ENCODE measurements at places on chromosomes 6 and 20.

DNA sequence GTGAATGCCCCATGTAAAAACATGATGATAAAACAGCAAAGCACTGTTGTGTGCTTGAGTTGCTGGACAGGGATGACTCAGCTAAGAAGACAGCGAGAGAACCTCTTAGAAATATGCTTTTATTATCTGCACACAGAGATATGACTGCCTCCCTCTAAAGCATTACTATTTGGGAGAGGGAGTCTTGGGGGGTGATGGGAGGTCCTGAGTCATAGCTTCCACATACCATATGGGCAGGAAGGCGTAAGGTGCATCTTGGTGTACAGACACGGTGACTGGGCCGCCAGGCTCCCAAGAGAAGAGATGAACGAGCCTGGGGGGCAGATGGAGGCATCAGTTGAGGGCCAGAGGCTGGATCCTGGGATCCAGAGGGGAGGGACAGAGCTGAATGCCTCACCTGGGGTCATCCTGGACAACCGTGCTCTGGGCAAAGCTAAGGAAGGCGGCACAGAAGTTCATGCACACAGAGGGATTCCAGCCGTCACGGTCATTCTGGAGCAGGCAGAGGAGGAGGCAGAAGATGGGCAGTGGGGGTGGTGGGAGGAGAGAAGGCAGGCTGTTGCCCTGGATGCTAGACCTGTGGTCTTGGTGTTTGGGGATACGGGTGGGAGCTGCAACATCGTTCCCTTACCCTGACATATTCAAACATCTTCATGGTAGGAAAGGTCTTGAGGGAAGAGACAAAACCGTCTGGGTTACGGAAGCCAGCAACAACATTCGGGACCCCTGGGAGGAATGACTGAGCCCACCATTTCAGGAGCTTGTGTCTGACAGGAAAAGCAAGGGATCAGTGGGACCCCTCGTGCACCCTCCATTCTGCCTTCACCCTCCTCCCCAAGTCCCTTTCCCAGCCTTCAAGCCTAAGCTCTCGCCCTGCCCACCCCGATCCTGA lies 2.0 kb downstream of the DXO start:
- DNase-seq, result peak; percentile 93

- DNase-seq, result no peak
Observed at GRCh38 chr20:59726281-59726595, 121.9 kb downstream of the PHACTR3 start.

- no peak for DNase-seq
Observed at GRCh38 chr6:43086022-43086658, 10.0 kb downstream of the PTK7 start.

DNA sequence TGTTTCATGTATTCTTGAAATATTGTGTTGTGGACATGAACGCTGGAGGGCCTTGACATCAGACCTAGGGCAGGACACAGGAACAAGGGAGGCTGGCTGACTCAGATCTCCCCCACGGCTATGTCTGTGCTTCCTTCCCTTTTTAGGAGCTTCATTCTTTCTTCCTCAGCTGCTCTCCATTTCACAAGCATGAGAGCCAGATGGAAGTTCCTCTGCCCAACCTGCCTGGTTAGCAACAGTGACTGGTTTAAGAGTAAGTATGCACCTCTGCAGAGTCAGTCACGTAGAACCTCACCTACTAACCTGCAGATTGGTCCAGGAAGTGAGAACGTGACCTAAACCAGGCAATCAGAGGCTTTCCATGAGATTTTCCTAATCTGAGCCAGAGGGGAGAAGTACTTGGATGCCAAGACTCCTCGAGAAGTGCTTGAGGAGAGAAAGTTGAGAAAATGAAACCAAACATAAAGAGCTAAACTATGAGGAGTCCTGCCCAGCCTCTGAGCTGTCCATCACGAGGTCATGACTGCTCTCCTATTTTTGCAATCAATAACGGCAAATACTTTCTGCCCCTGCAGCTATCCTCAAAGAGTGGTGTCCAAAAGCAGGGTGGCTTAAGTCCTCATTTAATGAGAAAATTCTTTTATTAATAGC lies 465.2 kb upstream of the CITED2 start:
- no peak for DNase-seq

GRCh38 chr6:9554806-9555205 lies 860.1 kb downstream of the TFAP2A start:
- DNase-seq, result no peak

GRCh38 chr6:87237804-87238203 lies 82.4 kb downstream of the ZNF292 start:
- DNase-seq, result peak; percentile 36

- DNase-seq, result no peak
Observed at GRCh38 chr6:157525918-157526425, 145.0 kb downstream of the ZDHHC14 start.

GRCh38 chr20:35837577-35838195 lies 65.9 kb downstream of the PHF20 start:
- DNase-seq, result no peak

- peak; percentile 55 for DNase-seq
Observed at GRCh38 chr6:132063204-132063603, 112.0 kb upstream of the CCN2 start.

DNA sequence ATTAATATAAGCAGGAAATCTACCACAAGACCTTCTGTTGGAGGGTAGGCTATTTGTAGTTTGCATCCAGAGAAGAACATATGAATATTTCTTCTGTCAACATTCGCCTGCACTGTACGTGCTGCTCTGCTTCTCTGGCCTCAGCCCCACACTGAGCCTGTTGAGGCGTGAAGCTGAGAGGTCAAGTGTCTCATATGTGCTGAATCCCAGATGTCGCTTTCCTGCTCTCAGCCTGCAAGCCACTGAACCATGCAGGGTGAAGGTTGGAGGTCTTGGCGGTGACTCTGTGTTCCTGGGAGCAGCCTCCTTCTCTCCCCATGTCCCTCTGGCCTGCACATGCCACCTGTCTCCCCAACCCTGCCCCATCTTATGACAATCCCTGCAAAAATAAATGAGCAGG lies 83.6 kb downstream of the TMEM170B start:
- no peak for DNase-seq

GRCh38 chr6:21354805-21355238 lies 238.7 kb upstream of the SOX4 start:
- DNase-seq, result no peak

DNA sequence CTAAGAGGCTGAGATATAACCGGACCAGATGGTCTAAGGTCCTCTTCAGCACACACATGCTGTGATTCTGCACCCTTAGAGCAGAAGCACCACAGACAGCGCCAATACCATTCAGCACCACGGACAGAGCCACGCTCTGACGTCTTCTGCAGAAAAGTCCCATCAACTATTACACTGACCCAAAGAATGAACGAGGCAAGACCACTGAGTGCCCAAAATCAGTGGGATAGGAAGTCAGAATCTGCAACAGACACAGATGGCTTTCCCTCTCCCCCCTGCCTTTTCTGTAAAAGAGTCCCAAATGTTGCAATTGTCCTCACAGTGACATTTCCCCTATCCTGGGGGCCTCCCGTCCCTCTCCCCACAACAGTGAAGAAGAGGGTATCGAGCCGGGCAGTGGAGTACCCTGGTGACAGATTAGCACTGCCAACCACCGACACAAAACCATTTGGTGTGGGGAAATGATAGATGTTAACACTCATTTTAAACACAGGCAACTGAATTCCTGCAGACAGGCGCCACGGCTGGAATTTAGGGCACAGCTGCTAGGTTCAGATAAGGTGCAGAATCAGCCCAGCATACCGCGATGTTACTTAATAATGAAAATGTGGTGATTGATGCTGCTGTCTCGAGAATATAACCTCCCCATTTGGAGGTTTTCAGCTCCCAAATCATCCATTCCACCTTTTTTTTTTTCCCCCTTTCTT lies 66.6 kb upstream of the CTNNBL1 start:
- peak; percentile 58 for DNase-seq

DNA sequence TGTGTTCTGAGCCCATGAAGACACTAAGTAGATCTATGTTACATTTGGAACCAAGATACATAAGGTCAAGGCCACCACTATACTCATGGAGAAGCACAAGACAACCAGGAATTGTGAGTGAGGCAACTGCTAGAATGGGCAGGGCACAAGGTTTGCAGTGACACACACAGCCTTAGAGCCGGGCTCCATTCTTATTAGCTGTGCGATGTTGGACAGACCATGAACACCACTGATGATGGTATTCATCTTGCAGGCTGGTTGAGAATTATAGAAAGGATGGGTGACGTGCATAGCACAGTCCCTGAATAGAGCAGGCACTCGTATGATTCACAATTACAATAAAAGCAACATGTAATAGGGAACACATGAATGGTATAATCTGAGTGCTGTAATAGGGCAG lies 172.4 kb downstream of the GJA10 start:
- no peak for DNase-seq

GRCh38 chr6:72733045-72733444 lies 111.2 kb downstream of the KCNQ5 start:
- no peak for DNase-seq

- no peak for DNase-seq
Observed at GRCh38 chr6:97176468-97176867, 106.5 kb downstream of the MMS22L start.

DNA sequence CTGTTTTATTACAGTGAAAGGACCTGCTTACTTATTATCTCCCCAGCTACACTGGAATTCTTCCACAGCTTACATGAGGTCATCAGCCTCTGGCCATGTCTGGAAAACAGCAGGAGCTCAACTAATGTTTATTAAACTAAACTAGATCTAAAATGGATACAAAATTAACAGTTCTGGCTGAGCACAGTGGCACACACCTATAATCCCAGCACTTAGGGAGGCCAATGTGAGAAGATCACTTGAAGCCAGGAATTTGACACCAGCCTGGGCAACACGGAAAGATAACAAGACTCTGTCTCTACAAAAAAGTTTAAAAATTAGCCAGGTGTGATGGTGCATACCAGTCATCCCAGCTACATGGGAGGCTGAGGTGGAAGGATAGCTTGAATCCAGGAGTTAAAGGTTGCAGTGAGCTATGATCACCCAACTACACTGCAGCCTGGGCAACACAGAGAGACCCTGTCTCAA lies 220.8 kb upstream of the MARCKS start:
- peak; percentile 53 for DNase-seq

DNA sequence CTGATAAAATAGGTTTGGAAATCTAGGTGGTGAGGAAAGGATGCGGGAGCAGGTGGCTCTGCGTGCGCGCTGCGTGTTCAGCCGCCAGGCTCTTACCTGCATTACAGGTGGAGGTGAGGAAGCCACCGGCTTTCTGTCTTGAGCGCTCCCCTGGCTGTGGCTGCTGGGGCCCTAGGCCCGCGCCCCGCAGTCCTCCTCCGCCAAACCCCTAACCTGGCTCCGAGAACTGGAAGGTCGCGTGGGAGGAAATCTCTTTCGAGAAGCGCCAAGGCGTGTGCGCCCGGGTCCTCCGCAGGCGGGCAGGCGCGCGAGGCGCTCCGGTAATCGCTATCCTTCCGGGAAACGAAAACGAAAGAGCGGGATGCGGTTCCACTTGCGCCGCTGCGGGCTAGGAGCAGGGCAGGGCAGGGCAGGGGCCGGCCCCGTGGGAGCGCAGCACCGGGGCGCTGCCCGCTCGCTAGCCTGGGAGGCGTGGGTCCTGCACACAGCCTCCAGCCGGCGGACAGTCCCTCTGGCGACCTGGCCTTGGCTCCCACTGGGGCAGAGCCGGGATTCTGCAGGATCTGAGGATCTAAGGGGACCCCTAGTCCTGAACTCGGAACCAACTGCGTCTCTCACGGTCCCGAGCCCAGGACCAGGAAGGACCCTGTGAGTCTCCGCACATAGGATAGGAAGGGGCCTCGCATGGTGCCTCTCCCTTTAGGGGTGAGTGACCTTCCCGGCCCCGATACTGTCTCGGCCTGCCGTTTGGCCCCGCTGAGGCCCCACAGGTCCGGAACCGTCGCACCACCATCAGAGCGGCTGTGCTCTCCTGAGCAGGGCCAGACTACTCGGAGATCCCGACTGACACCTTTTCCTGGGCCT lies at the start of gene ETV7:
Gene ETV7 (minus strand): TSS at position 230 of the 864 bp plus-strand sequence. CDS start 128 bp downstream, at position 102.
- DNase-seq, result peak; percentile 15

DNA sequence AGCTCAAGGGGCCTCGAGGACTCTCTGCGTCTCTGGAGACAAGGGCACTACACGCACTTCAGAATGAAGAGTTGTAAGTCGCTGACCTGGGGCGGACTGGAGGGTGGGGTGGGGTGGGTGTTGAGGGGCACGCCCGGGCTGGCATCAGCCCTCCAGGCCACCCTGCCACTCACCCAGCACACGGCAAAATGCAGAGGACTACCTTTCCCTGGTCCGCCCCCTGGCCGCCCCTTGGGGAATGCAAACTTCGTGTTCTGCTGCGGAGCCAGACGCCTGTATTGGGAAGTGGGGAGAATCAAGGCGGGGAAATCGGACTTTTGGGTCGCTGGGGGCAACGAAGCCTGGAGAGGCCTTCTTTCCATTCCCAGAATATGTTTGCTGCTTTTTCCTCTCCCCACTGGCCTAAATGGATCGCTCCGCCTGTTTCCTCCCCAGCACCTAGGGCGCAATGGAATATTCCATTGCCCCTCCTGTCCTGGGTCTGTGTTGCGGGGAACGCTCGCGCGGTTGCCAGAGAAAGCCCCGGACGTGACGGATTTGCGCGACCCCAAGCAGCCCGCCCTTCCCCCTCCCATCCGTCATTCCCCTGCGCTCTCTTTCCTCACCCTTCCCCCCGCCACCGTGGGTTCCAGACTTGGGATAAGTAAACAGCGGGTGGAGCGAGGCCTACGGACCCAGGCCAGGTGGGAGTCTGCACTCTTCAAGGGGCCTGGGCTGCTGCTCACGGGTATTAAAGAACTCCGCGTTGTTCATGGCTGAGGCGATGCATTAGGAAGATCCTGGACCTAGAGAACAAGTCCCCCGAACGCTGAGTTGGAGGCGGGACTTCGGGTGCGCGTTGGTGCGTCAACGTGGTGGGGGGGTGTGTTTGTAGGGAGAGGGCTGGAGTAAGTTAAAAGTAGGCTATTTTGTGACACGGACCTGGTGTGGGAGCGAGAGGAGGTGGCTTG lies at the start of gene PPT2:
Gene PPT2 (plus strand): TSS at position 578 of the 950 bp plus-strand sequence. CDS start 454 bp downstream, outside the sequence.
- peak; percentile 92 for DNase-seq

DNA sequence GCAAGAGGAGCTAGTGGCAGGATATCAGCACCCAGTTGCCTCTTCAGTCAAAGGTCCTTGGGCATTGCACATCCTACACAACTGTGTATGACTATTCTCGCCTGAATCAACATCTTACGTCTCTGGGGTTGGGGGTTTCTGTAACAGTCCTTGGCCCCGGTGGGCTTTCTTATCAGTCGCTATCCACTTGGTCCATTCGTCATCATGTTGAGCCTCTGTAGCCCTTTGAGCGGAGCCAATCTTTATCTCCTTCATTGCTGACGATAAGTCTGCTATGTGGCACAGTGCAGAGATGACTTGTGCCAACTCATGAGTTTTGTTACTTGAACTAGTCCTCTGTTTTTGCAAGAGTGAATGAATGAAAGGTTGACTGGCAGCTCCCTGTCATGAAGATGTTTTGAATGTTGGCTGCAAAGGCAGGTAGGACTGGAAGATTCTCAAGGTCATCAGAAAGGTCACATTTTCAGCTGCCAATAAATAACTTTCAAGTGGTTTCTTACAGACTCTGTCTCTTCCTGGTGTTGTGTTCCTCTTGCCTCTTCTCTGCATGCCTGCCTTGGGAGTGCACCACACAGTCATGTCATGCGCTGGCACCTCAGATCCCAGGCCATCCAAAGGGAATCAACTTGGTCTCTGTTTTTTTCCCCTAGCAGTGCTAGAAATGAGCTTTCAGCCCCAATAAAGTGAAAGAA lies 238.9 kb downstream of the SLC24A3 start:
- DNase-seq, result peak; percentile 22
